Activated CD4-positive, alpha-beta memory T cell treated with anti-CD3 and anti-CD28 coated beads for 36 hours (primary cell): ENCODE measurements at places on chromosomes 5 and 9. TPM values are rescaled to one million over a fixed set of nuclear protein-coding genes. Genes with fewer than 3 reads are reported as not detected.

Gene CHSY3
- not detected for total RNA-seq

Gene HRCT1
- total RNA-seq: not detected

Gene OR1N1
- not detected for total RNA-seq

Gene PCDHB4
- total RNA-seq: not detected

Gene SPAG8
- 1.4 TPM for total RNA-seq

Gene SPATA31D1
- total RNA-seq: not detected

Gene GRIA1
- total RNA-seq: not detected

Gene CLIC3
- 0.61 TPM for total RNA-seq

Gene LCN15
- total RNA-seq: not detected

Gene SMIM32
- total RNA-seq: not detected

Gene PRRT1B
- not detected for total RNA-seq

Gene ADRB2
- total RNA-seq: 0.52 TPM

Gene ELOVL7
- total RNA-seq: 0.34 TPM

Gene GLDC
- 7.1 TPM for total RNA-seq

Gene DNAH5
- total RNA-seq: not detected

Gene SHOC1
- not detected for total RNA-seq

Gene MYMK
- total RNA-seq: not detected

Gene TGFBI
- total RNA-seq: 0.97 TPM

Gene NUDCD2
- 48.6 TPM for total RNA-seq

Gene ANKRD20A1
- total RNA-seq: 1.2 TPM

Gene CER1
- total RNA-seq: not detected

Gene SPATA31E1
- not detected for total RNA-seq

Gene CCDC192
- total RNA-seq: not detected

Gene SH3TC2
- total RNA-seq: not detected

Gene ZDHHC11B
- total RNA-seq: 0.67 TPM

Gene KIF4B
- 0.05 TPM for total RNA-seq
